Thyroid gland (tissue), 4 donors: ENCODE measurements at places on chromosomes 6 and 20.

- DNase-seq = peak; percentile 12
Measured at GRCh38 chr6:168415098-168415992, 25.6 kb upstream of the SMOC2 start.

- DNase-seq = no peak
Measured at GRCh38 chr20:36243726-36244125, 7.4 kb downstream of the AAR2 start.

- DNase-seq = peak; percentile 55
Measured at GRCh38 chr20:62156592-62157386, 13.2 kb downstream of the SS18L1 start.

DNA sequence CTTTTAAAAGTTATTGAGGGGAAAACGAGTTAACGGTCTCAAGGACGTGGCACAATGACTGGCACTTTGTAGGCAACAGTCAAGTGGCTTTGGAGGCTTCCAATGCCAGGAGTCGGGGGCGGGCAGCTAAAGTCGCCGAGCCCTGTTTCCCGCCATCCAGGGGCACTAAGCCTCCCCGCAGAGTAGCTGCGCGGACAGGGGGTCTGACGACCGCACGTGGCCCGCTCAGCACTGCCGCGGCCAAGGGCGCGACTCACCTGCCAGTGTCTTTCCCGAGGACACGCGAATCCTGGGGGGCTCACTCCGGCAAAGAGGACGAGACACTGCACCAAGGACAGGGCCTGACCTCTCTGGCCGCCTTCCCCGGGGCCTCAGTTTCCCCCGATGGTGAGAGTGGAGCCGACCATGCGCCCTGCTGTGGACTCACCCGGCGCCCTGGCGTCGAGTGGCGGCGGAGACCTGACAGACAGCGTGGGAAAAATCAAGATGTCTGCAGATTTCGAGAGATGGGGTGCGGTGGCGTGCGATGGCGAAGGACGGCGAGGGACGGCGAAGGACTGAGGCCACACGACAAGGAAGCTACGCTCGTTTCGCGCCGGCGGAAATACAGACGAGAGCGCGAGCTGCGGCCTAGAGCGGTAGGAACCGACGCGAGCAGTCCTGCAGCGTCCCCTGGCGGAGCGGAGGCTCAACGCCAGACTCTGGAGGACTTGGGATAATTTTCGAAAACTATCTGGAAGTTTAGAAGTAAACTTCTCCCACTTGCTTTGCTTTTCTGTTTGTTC is at the start of gene SNHG17:
Gene SNHG17 (minus strand): TSS at position 559 of the 785 bp plus-strand sequence.
- peak; percentile 88 for DNase-seq

DNA sequence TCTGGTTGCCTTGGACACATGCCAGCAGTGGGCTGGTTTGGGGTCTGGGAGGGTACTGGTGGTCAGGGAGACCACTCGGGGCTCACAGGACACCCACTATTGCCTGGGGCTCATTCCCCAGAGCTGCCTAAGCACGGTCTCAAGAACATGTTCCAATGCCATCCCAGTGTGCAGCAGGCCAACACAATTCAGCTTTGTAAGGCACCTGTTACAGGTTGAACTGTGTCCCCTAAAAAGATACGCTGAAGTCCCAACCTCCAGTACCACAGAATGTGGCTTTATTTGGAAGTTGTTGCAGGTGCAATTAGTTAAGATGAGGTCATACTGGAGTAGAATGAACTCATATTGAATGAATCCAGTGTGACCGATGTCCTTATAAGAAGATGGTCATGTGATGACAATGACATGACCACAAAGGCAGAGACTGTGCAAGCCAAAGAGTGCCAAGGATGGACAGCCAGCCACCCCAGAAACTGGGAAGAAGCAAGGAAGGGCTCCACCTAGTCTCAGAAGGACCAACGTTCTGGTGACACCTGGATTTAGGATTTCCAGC is 13.5 kb upstream of the MAS1 start:
- DNase-seq = no peak

DNA sequence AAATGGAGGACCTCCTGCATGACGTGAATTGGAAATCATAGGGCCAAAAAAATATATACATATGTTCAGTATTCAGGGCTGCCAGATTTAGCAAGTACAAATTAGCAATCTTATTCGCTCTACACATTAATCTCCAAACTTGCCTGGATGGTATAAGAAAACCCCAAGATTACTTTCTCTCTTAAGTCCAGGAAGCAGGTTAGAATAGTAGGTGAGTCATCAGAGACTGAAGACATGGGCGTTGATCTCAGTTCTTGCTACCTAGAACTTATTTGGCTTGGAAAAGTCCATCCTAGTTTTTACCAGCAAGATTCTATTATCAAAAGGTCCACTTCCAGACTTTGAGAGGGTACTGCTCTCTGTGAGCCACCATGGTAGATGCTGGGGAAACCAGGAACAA is 47.4 kb downstream of the GPR63 start:
- DNase-seq = no peak

DNA sequence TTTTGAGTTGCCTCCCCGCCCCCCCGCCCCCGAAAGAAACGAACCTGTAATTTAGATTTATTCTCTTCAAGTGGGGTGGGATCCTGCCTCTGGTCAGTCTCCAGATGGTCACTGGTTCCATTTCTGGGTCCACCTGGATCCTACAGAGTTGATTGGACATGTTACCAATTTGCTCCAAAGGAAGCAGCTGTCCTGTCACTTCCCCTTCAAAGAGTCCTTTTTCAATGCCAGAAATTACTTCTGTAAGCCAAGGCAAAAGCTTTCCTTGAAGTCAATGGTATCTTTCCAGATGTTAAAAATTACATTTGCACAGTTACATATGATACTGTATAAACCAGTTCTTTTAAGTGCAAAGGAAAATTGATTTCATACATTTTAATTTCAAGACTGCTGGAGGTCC is 12.0 kb upstream of the ANKRD60 start:
- DNase-seq = no peak
